ENCODE measurements at places on chromosomes 5 and 9.

DNA sequence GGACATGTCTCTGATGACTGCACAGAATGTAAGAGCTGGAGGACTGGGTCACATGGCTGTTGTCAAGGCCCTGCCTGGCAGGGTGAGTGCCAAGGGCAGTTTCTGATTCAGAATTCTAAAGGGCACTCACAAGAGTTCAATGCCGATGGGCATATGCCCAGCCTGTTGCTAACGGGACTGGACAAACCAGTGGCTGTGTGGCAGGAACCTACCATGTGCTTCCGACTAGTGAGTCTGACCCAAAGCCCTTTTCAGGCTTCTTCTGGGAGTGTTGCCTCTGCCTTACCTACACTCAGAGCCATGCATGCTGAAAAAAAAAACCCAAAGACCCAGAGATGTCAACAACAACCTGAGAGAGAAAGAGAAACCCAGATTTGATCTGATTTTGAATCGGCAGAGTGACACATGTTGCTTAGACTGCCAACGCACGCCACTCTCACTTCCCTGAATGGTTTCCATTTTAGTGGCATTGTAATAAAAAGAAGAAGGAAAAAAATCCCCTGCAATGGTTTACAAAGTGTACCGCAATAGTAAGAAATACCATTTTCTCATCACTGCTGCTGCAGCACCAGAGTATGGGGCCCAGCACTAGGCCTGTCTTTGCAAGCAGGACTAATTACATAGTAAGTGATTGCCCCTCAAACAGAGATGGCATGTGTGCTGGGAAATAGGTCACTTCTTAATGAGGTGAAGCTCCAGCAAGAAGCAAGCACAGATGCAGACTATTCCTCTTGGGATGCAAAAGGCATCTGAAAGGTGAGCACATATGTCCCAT, 194.3 kb downstream of the PALM2AKAP2 start:
- no peak for DNase-seq

DNA sequence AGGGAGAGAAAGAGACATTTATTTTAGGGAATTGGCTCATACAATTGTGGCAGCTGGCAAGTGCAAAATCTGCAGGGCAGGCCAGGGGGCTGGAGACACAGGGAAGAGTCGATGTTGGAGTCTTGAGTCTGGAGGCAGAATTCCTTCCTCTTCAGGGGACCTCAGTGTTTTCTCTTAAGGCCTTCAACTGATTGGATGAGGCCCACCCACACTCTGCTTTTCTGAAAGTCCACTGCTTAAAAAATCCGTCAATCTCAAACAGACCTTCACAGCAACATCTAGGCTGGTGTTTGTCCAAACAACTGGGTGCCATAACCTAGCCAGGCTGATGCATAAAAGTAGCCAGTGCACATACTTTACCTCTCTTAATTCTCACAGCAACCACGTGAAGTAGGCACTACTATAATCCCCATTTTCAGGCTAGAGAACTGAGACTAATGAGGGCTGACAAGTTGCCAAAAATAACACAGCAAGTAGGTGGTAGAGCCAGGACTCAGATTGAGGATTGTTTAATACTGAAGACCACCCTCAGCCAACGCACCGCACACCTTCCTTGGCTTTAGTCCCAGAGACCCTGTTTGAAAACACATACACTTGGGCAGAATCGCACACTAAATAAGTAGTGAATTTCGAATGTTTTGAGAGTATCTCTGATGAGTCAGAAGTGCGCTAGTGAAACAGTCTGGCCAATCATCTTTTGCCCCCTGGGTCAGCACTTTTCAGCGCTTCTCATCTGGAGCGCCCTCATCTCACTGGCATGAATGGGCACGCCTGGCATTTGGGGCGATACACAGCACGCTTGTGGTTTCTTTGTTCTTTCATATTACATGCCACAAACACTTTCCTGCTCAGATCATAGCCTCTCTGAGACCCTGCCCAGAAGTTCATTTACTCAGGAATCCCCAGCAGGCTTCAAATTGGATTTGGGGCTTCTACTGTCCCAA, 591.4 kb downstream of the CCDC171 start:
- no peak for DNase-seq

GRCh38 chr9:4508907-4509589, 18.8 kb downstream of the SLC1A1 start:
- no peak for DNase-seq

- DNase-seq: no peak
Measured at GRCh38 chr5:174625591-174626350, 98.6 kb upstream of the MSX2 start.

- no peak for DNase-seq
Measured at GRCh38 chr9:131942146-131942720, 137.4 kb downstream of the MED27 start.

GRCh38 chr9:18350036-18350435, 123.9 kb upstream of the ADAMTSL1 start:
- DNase-seq: no peak

- DNase-seq: no peak
Measured at GRCh38 chr9:18058564-18059442, 415.1 kb upstream of the ADAMTSL1 start.

DNA sequence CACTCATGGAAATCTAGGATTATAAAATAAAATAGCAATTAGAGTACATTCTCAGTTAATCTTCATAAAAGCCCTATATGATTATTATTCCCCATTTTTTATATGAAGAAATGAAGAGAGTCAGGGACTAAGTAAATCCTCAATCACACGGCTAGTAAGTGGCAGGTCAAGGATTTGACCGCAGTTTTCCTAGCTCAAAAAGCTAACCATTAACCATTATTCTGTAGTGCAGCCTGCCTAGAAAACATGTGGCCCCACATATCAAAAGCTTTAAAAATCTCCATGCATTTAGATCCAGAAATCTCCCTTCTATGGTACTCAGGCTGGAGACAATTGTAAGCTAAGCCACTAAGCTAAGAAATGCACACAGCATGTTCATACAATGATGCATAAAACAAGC, 21.4 kb downstream of the EPB41L4A start:
- no peak for DNase-seq

DNA sequence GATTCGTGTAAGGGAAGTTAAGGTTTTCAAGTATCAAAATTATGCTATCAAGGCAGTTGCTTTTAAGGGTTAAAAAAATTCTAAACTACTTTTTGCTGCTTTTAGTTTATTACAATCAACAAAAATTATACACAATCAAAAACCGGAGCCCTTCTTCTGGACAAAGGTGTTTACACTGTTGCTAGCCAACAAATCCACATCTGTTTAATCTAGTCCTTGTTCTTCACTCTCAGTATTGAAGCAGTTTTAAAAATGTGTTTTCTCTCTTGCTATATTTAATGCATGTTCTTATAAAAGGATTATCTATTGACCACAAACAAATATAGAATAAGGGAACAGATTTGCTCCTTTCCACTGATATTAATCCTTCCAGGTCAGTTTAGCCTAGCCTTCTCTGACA, 2.5 kb downstream of the FEM1C start:
- no peak for DNase-seq

- DNase-seq: no peak
Measured at GRCh38 chr9:89864257-89864656, 259.4 kb downstream of the GADD45G start.

DNA sequence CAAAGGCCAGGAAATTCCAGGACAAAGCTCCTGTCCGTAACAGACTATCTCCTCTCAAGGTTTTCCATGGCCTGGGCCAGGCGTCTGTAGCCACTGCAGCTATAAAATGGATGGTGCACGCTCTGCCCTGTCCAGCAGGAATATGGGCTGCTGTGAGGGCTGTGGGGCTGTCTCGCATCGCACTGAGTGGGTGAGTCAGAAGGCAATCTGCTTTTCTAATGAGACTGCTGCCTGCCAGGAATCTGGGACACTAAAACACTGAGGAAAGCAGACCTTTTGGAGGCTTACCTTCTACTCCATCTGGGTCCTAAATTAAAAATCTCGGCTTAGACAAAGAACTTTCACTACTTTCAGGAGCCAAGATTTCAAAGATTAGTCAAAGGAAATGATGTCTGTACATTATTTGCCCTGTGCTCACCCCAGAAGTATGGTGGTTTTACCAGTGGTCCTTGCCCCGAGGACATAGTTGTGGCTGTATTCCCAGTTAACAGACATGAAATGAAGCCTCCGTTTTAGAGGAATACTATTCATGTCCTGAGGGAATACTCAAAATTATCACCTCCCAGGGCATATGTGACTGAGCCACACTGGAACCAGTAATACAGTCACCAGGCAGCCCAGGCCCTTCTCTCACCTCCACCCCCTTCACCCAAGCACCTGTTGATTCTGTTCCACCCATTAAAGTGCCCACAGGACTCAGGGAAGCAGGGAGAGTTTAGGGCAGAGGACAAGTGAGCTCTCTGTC, 56.4 kb downstream of the PFDN1 start:
- no peak for DNase-seq

- DNase-seq: no peak
Measured at GRCh38 chr5:54103871-54104270, 206.5 kb downstream of the ARL15 start.

- DNase-seq: no peak
Measured at GRCh38 chr5:33415811-33416354, 24.9 kb upstream of the TARS1 start.

GRCh38 chr9:137006116-137007003, 10.0 kb upstream of the CLIC3 start:
- DNase-seq: no peak

GRCh38 chr5:175288048-175288621, 155.8 kb downstream of the DRD1 start:
- DNase-seq: no peak

GRCh38 chr5:82422001-82422740, 144.0 kb upstream of the RPS23 start:
- no peak for DNase-seq

- DNase-seq: no peak
Measured at GRCh38 chr9:134982311-134982710, 64.6 kb upstream of the FCN1 start.

DNA sequence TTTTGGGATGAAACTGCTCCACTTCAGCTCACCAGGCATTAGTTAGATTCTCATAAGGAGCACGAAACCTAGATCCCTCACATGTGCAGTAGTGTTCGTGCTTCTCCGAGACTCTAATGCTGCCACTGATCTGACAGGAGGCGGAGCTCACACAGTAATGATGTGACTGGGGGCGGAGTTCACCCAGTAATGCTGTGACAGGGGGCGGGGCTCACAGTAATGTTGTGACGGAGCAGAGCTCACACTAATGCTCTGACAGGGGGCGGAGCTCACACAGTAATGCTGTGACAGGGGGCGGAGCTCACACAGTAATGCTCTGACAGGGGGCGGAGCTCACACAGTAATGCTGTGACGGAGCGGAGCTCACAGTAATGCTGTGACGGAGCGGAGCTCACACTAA, 27.1 kb upstream of the LRRC14B start:
- no peak for DNase-seq

DNA sequence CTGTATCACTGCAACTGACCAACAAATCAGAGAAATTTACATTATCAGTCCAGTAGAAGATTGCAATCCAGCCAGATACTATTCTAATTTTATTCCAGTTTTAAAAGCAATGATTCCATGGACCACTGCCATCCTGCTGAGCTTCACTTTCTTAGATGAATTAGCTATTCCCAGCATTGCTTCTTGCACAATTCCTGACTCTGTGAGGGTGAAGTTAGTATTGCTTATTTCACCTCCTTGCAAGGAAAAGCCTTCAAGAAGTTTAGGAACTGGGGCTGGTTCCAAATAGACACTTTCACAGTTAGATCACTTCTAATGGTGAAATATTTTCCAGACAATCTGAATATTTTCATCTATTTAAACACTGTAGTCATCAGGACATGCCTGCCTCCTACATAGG, 338.6 kb upstream of the TNC start:
- DNase-seq: no peak

GRCh38 chr5:169904508-169904907, 75.8 kb downstream of the INSYN2B start:
- DNase-seq: no peak

DNA sequence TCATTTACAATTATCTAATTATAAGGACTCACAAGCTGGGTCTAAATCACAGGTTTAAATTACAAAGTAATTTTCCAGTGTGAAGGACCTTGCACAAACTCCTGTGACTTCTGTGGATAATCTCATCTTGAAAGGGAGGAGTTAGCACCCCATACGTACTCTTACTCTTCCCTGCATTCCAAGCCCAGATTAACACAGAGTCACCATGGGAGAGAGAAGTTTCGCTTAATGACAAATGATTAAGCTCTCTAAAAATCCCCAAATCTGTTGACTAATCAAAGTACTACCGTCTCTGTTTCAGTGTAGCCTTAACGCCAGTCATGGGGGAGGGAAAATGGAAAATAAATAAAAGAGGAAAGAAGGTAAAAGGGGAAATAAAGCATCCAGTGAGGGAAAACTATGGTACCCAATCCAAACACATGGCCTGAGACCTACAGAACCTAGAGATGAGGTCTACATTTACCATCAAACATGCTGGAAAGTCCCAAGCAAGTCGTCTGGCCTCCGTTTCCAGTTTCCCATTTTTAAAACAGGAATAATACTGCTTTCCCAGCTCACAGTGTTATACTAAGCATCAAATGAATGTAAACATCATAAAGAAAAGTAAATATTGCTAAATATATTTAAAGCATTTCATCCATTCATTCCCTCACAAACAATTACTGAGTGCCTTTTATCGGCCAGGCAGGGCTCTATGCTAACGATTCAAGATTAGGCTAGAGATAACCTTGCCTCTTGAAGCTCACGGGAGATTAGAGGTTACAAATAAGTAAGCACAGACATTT, 63.2 kb downstream of the PCA3 start:
- DNase-seq: no peak

DNA sequence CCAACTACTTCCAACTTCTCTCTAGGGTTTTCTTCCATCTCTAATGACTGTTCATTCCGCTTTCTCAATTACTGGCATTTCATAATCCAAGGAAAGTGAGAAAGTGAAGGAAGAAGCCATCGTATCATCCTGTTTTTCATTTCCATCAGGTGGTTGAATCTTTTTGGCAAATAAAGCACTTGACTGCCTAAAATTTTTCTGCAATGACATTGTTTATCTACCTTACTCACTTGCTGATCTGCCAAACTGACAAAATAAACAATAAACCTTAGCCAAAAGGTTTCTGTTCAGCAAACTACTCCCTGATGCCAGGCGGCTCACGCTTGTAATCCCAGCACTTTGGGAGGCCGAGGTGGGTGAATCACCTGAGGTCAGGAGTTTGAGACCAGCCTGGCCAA, 18.4 kb downstream of the FNBP1 start:
- DNase-seq: no peak

DNA sequence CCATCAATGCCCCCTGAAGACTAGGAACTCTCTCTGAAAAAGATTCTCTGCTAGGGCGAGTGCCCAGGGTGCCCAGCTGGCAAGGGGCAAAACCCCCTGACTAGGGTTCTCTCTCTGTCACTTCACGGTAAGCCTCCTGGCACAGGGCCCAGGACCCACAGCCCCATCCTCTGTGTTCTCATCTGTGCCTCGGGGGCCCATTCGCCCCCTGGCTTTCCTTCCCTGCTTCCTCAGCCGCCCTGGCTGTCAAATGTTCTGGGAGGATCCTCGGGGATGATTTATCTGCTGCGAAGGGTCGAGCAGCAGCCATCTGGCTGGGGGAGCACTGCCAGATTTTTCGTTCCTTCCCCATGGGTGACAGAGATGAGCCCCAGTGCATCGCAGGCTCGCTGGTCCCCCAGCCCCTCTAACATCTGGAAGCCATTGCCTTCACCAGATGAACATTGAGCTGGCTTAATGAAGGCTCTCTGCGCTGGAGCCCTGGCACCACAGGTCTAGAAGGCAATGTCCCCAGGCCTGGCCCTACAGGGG, 24.2 kb downstream of the HMCN2 start:
- no peak for DNase-seq

Data from cortex of kidney (tissue), 1 donor.